Activated naive CD8-positive, alpha-beta T cell treated with anti-CD3 and anti-CD28 coated beads, Interleukin-2, amount 10 ng/mL, durations not matched to agents 7 days and 5 days (primary cell): ENCODE measurements at places on chromosomes 11 and 22. TPM values are rescaled to one million over a fixed set of nuclear protein-coding genes. Genes with fewer than 3 reads are reported as not detected.

GRCh38 chr11:118439646-118440045 lies 3.4 kb downstream of the KMT2A start:
- no peak for DNase-seq

- no peak for DNase-seq
Measured at GRCh38 chr11:94272738-94273313, 31.6 kb upstream of the IZUMO1R start.

- DNase-seq: no peak
Measured at GRCh38 chr11:46075168-46075567, 46.1 kb downstream of the PHF21A start.

- no peak for DNase-seq
Measured at GRCh38 chr11:6156628-6157359, 13.3 kb downstream of the OR52B2 start.

- DNase-seq: no peak
Measured at GRCh38 chr11:99063331-99063730, 42.6 kb downstream of the CNTN5 start.

DNA sequence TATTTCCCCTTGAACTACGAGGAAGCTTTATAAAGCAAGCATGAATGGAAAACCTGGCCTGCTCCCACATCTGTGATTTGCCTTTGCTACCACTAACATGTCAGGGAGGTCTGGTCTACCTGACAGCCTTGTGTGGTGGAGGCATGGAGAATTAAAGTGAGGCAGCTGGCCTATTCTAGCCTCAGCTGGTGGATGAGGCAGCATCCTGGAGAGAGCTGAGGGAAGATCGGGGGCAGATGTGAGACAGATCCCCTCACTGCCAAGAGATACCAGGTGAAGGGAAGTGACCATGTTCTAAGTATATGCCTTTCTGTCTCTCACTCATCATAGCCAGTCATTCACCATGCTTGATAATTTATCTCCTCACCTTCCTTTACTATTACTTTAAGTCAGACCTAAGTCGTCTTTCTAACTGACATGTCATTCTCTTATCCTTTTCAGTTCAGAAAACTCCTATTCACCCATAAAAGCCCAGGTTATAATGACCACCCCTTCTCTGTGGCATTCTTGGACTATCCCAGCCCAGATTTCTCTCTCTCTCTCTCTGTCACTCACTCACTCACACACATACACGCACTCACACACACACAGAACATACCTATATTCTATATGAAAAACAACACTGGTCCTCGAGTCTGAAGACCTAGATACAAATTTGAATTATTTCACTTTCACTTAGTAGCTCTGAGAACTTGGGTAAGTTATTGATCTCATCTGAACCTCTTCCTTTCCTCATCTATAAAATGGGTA lies 90.7 kb downstream of the CSNK2A3 start:
- no peak for DNase-seq

The UPK3A gene
- not detected for total RNA-seq

The DNAJB7 gene
- total RNA-seq: not detected

The GAB2 gene
- total RNA-seq: 7.1 TPM
